ENCODE measurements at places on chromosomes 3 and 15.

- no peak for DNase-seq
Measured at GRCh38 chr3:114567771-114568170, 273.9 kb downstream of the TIGIT start.

DNA sequence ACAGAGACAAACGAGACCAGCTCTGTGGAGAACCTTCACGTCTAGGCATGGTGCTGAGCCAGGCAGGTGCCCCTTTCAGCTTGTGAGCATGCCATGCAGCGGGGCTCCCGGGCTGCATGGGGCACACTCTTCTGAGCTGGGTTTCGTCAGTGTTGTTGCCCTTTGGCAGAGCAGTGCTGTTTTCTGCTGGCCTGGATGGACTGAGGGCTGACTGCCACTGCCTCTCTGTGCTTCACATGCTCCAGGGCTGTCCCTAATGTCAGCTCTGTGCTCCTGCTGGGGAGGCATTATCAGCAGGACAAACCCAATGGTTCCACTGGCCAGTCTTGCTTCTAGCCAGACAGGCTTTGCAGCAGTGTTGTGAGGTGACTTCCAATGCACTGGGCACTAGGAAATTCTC, 9.5 kb downstream of the GASK1A start:
- no peak for DNase-seq

GRCh38 chr15:65081758-65082157, 5.2 kb downstream of the KBTBD13 start:
- peak; percentile 37 for DNase-seq

DNA sequence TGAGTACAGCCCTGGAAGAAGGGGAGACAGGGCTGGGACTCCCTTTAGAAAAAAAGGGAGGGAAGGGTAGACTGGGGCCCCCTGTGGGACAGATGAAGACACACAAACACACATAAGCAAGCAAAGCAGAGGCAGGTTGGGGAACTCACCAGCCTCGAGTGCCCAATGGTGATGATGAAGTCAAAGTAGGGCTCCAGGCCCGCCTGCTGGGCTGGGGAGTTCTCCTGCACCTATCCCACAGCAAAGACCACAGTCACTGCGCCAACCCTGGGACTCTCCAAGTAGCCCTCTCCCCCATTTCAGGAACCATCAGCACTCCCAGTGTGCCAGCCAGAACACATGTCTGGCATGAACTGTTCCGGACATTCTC, 4.1 kb downstream of the GORASP1 start:
- no peak for DNase-seq

GRCh38 chr3:71421820-71422566, 161.5 kb downstream of the FOXP1 start:
- DNase-seq = peak; percentile 56

- no peak for DNase-seq
Measured at GRCh38 chr3:174232658-174233429, 626.3 kb upstream of the NAALADL2 start.

- DNase-seq = no peak
Measured at GRCh38 chr3:107798381-107798780, 275.6 kb downstream of the BBX start.

DNA sequence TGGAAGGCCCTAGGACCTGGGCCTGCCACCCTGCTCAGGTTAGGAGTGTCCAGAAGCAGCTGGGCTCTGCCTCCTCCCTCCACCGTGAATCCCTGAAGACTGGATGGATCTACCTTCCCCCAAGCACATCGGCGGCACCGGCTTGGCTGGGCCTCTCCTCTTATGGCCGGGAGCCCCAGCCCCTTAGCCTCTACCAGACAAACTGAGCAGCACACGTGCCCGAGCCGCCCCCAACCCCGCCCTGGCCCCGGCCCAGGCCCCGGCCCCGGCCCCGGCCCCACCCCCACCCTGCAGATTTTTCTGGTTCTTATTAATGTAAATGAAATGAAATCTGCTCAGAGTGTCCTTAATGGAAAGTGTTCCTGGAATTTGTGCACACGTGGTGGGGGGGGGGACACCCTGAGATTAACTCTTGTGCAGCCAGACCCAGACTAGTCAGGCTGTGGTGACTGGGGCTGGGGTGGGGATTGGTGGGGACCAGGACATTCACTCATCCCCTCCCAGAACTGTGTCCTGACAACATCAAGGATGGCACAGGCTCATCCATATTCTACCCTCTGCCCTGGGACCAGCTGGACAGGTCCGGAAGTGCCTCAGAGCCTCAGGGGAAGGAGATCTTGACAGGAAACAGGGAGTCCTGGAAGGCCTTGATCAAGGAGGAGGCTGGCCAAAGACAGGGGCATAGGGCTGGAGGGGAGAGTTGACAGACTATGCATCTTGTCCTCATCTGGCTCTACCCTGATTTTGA, 30.9 kb upstream of the SEMA3F start:
- DNase-seq = no peak

DNA sequence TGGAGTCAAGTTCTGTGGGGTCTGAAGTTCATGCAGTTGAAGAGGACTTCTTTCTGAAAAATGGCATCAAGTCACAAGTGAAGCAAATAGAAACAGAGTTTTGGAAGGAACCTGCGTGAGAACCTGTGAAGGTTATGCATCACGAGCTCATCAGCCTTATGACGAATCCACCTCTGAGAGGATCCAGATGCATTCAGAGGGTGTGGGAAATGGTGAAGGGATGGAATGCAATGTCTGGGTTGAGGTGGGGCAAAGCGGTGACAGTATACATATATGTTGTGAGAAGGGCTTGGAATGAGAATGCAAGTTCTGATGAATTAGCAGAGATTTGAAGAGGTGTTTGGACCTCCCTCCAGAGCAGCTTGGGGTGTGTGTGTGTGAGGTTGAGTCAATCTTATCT, 382.1 kb upstream of the TBL1XR1 start:
- DNase-seq = no peak

- no peak for DNase-seq
Measured at GRCh38 chr3:161251716-161252115, 30.6 kb downstream of the NMD3 start.

- no peak for DNase-seq
Measured at GRCh38 chr15:91253605-91254004, 153.5 kb downstream of the SV2B start.

DNA sequence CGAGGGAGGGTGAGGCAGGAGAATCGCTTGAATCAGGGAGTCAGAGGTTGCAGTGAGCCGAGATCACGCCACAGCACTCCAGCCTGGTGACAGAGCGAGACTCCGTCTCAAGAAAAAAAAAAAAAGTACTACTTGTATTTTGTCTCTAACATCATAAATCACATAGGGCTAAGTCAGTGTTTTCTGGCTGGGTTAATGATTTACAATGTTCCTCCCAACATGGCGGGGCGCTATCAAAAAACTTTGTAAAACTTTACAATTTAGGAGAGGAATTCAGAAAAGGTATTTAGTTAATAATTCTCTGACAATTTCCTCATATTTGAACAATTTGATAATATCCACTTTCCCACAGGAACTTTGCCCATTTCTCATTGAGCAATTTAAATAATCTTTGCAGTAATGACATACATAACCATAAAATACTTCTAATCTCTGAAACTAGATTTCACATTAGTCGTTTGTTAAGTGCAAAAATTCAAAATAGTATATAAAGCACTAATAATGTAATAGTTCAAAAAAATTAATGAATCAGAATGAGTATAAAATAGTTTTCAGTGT, 26.6 kb upstream of the B3GNT5 start:
- DNase-seq = no peak

DNA sequence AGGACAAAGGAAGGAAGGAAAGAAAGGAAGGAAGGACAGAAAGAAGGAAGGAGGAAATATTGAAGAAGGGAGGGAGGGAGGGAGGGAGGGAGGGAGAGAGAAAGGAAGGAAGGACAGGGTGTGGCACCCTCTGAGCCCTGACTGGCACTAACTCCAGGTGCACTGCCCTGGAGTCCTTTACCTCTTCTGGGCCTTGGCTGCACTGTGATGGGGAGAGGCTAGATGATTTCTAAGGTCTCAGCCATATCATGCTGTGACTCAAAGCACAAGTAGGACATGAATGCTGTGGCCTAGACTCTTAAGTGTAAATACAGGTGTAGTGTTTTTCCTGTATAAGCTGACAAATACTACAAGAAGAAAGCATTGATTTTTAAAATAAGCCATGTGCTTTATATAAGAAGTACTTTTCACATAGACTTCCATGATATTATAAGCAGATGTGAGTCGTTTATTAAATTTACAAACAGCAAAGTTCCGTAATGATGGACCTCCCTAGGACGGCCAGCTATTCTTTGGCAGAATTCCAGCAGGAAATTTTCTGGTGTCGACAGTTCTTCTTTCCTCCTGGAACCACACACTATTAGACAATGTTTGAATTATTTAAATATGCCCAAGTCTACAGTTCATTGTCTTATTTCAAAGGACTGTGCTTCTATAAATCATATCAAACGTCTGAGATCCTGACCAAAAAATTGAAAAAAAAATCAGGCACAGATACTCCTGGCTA, 213.8 kb upstream of the C2CD4B start:
- DNase-seq = no peak

- no peak for DNase-seq
Measured at GRCh38 chr3:20310629-20311028, 124.6 kb upstream of the SGO1 start.
